HEK293T (cell line): ENCODE measurements at places on chromosomes 3 and 15.

- DNase-seq, result no peak
Measured at GRCh38 chr3:179706233-179706632, 53.4 kb downstream of the USP13 start.

DNA sequence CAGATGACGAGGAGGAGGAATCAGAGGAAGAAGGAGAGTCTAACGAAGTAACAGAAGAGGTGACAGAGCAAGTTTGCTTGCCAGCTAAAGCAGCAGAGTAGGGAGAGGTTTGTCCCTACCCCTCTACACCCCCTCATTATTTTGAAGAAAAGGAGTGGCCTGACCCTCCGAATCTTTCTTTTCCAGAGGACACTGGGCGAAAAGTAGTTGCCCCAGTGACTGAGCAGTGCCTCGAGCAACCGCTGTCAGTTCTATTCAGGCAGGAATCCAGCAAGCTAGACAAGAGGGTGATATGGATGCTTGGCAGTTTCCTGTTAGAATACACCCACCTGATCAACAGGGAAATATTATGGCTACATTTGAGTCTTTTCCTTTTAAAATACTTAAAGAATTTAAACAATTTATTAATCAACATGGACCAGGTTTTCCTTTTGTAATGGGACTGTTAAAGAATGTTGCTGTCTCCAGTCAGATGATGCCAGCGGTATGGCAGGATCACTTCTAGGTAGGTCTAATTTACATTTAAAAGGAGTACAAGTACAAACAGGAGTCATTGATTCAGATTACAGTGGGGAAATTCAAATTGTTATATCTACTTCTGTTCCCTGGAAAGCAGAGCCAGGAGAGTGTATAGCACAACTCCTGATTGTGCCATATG is 31.9 kb upstream of the ACVR2B start:
- no peak for DNase-seq

- DNase-seq, result no peak
Measured at GRCh38 chr3:171908731-171909130, 65.6 kb downstream of the TMEM212 start.

DNA sequence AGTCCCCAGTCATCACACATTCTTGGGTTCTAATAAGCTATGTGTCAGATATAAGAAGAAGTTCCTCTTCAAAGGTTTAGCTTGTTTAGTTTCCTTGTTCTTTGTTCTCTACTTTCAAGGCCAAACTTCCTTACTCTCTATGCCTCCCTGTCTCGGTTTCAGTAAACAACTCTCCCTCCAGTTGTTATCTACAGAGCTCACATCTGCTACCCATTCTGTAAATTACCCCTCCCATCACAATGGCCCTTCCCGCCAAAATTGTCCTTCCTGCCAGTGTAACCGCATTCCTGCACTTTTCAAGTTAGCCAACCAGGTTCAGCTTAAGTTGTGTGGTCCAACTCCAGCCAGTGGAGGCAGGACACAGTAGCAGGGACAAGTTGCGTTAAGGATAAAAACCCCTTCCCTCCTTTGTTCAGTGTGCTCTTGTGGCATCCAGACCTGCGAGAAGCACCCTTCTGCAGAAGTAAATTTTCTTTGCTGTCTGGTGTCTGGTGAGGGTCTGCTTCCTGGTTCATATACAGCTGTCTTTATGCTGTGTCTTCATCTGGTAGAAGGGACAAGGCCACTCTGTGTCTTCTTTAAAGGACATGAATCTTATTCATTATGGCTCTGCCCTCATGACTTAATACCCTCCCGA is 342.1 kb upstream of the GRM7 start:
- no peak for DNase-seq

GRCh38 chr15:27956285-27956684 is 142.8 kb downstream of the OCA2 start:
- DNase-seq, result no peak

DNA sequence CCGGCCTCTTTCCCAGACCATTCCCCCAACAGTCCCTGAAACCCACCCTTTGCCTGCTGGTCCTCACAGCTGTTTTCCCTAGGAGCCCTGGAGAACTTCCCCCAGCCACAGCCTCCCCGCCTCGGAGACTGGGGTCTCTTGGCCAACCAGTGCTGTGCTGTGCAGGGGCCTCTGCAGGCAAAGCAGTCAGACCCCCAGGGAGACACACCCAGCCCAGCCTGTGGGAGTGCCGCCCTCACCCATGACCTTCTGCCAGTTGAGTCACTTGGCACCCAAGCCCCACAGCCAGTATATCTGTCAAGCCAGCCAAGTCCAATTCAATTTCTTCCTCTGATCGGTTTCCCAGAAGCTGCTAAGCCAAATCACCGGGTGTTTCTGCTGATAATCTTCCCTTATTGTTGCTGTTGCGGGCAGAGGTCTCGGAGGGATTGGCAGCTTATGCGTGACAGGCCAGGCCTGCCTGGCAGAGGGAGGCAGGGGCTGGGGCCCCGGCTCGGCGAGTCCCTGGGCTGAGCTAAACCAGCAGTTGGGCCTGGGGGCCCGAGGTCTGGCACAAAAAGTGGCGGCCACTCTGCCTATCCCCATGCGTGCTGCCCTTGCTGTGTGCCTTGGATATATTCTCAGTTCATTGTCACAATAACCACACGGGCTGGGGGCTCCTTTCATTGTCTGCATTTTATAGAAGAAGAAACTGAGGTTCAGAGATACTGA is 65.6 kb upstream of the SLC6A1 start:
- DNase-seq, result no peak
